ENCODE measurements at places on chromosomes 2 and 18.

- peak; percentile 54 for DNase-seq
Observed at GRCh38 chr2:81481994-81482368, 1177.4 kb upstream of the LRRTM1 start.

- no peak for DNase-seq
Observed at GRCh38 chr18:23235336-23235735, 100.1 kb downstream of the CABLES1 start.

DNA sequence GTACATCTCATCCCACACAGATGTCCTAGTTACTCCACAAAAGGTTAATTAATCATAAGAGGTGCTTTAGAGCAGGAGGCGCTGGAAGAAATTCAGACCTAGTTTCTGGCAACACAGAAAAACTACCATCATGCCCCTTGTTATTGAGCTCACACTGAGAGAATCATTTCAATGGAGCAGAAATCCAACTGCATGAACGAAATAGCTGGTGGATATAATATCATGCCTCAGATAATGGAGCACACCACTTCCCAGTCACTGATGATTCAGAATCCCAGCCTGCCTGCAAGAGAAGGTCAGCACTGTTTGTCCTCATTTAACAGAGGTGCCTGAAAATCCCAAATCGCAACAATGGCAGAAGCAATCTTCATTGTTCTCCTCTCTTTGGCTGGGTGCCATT lies 125.8 kb upstream of the CREB1 start:
- DNase-seq = peak; percentile 92

DNA sequence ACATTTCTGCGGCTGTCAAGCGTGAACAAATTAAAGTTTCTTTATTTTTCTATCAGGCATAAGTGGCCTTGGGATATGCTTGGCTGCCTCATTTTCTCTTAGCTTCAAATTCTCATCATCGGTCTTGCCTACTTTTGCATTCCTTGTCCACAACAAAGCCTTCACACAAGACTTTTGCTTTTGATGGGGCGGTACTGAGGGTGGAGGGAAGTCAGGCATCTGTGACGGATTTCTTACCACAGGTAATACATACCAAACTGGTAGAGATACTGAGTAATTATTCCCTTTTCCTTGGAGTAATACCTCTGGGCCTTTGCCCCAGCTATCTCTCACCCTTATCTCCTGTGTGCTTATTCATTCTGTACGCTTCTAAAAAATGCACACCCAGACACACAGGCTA lies 468.3 kb upstream of the RGPD4 start:
- DNase-seq = no peak

DNA sequence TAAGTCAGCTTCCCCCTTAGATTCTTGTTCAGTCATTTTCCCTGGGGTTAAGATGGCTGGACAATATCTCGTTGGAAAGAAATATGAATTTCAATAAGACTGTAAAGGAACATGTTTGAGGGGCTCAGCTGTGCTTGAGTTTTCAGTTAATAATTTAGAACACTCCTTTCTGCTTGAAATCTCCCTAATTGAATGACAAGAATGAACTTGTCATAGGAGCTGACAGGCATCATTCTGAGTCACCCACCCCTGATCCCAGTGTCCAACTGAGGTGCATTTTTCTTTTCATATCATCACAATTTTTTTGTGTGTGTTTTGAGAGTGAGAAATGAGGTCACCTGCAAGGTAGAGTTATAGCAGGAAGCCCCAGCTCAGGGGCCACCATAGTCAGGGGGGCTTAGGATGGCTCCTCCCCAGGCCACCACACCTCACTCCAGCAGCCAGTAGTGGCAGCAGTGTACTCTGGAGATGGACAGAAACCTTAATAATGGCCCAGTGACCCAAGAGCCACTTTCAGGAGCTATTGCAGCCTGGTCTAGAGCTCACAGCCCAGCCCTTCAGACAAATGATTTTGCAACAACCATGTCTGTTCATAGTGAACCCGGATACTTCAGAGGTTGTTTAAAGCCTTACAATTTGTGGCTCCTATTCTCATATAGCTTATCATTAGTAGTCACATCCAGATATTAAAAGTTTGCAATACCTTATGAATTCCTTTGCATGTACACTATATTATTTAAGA lies 174.5 kb downstream of the MAIP1 start:
- DNase-seq = no peak

GRCh38 chr2:30865243-30865642 lies 58.0 kb upstream of the CAPN13 start:
- DNase-seq = no peak

GRCh38 chr2:140658760-140659692 lies 1471.8 kb downstream of the LRP1B start:
- DNase-seq = peak; percentile 49

DNA sequence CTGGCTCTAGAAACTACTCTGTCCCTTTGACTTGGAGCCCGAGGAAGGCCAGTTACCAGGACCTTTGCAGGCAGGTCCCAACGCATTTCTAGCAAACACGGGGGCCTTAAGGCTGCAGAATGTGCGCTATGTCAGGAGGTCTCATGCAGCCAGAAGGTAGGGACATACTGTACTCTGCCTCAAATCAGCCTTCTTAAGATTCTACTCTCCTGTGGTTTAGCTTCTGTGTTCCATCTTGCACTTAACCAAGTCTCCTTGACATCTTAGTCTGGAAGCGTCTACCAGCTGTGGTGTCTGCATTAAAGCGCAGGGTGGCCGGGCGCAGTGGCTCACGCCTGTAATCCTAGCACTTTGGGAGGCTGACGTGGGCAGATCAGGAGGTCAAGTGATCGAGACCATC lies 65.5 kb downstream of the STEAP3 start:
- DNase-seq = no peak

DNA sequence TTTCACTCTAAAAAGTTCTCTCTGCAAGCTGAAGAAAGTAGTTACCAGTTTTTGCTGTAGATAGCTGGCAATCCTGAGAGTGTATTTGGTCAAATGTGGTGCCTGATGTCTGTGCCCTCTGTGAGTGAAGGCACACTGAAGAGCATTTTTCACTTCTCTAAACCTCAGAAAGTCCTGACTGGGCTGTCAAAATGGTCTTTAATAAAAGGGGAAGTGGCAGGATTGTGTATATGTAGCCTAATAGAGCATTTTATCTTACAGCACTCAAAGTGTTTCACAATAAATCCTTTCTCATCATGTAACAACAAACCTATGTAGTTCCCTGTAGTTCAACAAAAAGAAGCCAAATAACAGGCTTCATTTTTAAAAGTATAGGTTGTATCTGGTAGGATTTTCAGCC lies 1552.3 kb upstream of the SLC39A10 start:
- DNase-seq = no peak

DNA sequence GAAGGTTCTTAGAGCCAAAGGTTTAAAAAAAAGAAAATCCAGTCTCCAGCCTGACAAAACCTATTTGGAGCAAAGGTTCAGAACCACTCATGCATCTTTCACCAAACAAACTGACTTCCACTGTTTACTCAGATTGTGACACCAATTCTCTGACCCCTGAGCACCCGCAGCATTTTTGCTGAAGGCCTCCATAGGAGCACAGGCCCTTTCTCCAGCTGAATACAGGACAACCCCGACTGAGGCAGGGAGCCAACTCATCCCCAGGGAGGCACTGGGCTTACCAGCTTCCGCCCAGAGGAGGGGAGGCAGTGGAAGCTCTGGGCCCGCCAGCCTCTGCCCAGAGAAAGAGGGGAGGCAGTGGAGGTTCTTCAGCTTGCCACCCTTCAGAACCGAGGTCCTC lies 51.0 kb upstream of the CNGA3 start:
- no peak for DNase-seq

DNA sequence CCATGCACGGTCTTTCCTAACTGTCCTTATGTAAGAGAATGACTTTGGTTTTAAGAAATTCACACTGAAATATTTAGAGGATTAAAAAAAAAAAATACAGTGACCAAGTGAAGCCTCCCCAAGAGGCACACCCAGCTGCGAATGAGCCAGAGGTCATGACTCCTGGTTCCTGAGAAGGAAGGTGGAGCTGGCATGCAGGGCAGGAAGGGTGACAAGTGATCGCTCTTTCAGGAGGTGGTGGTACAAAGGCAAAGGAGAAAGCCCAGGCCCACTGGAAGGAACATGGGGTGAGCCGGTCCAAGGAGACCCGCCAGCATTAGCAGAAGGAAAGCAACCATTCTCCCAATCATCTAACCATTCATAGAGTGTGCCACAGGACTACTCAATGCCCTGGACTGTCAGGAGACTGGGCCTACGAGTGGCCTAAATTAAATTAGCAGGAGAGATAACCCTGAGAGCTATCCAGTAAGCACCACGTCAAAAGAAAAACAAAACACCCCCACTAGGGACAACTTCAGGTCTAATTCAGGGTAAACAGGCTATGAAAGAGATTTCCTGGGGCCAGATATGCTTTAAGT lies 7.8 kb downstream of the INO80C start:
- no peak for DNase-seq

- DNase-seq = no peak
Observed at GRCh38 chr2:45909677-45910191, 258.3 kb downstream of the PRKCE start.

- no peak for DNase-seq
Observed at GRCh38 chr2:140593132-140593531, 1537.7 kb downstream of the LRP1B start.

- no peak for DNase-seq
Observed at GRCh38 chr2:59073286-59073685, 832.2 kb upstream of the FANCL start.

DNA sequence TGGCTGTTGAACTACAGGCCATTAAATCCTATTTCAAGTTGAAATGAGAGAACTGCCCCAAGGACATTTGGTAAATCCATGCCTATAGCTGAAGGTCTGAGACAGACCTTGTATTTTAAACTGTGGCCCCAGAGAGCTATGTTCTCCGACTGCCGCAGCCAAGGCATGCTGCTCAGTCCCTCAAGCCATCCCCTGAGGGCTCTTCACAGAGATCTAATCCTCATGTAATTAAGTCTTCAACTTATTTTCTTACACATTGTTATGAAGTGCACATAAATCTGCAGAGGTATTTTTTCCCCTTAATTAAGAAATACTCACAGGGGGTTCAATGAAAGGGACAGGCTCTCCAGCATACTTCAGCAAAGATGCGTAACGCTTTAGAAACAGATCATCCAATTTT lies 50.6 kb downstream of the ABCG8 start:
- DNase-seq = no peak

DNA sequence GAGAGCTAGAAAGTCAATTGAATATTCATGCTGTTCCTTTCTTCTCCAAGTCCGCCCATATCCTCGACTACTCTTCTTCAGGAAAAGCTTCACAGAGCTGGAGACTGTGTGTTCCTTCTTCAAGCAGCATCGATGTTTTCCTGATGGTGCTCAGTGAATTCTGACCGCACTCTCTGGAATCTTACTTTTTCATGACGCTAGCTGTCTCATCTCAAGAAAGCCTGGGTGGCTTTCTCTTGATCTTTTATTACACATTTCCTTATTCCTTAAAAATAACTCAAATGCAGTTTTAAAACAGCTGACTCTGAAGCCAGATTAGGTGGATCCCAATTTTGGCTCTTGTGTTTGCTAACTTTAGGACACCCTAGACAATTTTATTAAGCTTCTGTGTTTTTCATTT lies 1245.1 kb upstream of the LRRTM1 start:
- no peak for DNase-seq

GRCh38 chr2:72292433-72292832 lies 144.8 kb upstream of the CYP26B1 start:
- DNase-seq = no peak

GRCh38 chr2:75088791-75089190 lies 110.5 kb downstream of the TACR1 start:
- DNase-seq = no peak

DNA sequence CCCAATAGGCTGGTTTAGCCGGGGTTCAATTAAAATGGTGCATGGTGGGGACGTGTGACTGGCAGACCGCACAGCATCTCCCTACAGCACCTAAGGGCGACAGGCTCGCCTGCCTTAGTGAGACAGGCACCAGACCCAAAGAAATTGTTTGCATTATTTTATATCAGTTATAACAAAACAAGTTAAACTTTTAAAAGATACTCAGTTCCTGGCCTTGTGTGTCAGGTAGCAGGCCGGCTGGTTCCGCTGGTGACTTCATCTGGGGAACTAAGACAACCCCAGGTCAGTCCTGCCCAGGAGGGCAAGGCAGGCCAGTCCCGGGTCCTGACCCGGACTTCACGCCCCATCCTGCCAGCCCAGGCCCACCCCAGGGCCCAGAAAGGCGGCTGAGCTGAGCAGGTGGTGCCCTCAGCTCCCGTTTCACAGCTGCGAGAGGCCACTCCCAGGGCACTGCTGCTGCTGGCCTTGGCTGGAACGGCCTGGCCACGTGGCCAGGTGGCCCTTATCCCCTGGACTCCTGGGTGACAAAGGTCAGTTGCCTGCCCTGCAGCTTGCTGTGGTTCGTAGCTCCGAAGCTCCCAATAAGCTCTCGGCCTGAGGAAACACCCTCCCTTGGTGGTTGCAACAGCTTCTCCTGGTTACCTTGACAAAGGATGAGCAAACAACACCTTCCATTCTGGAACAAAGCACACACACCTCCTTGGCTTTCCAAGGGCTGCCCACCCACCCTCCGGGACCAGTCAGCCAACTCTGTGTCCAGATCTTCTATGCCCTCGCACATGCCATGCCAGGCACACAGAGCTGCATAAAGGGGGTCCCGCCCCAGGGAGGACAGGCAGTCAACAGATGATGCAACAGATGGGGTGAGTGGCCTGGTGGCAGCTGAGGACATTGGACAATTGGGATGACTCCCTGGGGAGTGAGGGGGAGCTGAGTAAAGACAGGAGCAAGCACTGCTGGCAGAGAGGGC lies 11.3 kb upstream of the AGXT start:
- DNase-seq = no peak
